ENCODE measurements at places on chromosomes 2 and 18.

DNA sequence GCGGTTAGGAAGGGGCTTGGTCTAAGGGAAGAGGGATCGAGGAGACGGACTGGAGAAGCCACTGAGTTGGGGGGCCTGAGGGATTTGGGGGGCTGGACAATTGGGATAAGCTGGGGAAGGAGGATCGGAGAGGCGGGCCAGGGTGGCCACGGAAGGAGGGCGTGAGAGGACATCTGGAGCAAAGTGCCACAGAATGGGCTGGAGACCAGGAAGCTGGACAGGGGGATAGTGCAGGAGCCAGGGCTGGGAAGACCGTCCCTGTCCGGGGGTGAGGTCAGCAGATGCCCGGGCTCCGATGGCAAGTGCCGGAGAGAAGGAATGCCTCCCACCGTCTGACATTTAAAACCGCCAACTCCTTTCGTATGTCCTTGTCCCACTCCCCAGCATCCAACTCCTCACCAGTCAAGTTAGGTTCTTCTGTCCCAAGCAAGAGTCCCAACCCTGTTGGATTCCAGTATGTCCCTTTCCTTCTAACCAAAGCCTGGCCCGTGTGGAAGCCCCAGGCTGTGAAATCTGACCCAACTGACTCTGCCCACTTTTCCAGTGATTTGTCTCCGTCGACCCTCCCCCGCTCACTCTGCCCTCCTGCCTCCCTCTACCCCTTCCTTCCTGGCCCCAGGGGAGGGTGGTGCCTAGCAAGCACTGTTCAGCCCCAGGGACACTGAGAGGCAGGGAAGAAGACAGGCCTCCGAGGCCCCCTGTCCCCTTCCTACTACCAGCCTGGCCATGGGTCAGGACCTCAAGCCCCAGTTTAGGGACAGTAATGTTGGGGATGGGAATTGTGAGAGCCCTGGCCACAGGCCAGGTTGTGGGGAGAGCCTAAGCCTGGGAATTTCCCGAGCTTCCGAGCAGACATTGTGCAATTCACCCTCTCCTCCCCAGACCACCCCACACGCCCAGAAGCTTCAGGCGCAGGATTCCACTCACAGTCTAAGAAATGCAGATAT, 31.5 kb upstream of the TMBIM1 start:
- no peak for DNase-seq

DNA sequence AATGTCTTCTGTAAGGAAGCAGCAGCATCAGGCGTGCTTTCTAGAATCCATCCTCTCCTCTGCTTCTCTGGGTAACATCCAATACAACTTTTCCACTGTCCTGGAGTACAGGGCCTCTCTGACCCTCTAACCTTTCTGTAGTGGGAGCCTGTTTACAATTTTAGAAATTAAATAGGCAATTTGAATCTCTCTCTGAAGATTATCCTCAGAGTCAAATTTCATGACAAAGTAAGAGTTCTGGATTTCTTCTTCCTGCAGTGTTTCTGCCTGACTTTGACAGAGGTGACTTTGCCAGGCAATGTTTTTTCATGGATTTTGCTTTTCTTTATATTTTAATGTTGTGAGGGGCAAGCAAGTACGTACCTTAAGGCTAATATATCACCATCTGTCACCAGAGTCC, 558.4 kb downstream of the PARD3B start:
- DNase-seq, result no peak

- no peak for DNase-seq
These were observed 88.7 kb downstream of the ADD2 start for GRCh38 chr2:70679259-70679658.

- no peak for DNase-seq
These were observed 314.8 kb downstream of the CDH2 start for GRCh38 chr18:27862041-27862682.

DNA sequence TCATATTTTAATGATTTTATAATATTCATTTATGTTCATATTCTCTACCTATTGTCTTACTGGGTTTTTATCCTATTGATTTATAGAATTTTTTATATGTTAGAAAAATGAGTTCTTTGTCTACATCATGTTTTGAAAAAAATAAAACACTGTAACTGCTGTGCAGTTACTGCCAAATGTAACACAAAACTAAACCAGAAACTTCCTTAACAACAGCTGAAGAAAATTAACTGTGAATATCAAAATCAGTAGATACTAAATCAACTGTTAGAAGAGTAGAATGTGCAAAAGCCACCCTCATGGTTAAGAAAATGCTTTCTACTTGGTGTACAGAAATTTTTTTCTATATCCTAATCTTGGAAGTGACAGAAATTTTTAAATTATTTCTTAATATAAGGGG, 69.5 kb downstream of the PTRHD1 start:
- no peak for DNase-seq

DNA sequence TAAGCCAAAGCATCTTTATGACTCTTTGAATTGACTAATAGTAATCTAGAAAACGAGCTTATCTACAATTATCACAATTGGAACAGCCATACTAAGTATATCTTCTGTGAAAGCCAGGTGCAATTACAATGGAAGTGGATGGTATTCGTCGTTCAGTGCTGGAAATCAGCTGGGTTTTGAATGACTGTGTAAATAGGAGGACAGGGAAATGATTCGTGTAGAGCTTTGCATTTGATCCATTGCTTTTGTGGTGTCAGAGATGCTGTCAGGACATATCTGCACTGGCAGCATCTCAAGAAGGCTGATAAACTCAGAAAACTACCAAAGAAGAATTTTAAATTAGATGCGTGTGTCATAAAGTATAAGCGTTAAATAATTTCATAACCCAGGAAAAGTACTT, 187.1 kb downstream of the ZNF407 start:
- DNase-seq, result no peak

DNA sequence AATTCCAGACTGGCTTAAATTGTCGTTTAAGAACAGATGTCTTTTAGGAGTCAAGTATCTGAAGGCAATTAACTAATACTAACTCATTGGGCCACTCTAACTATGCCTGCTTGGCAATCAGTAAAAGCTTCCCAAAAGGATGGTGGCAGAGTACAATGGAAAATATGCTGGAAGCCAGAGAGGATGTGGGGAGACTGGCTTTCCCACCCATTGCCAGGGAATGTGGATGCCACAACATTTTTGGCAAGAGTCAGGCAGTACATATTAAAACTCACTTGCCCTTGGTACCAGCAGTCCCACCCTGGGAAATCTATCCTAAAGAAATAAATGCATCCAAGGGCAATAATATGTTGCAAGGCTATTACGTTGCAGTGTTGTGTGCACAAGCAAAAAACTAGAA, 74.0 kb upstream of the FZD7 start:
- no peak for DNase-seq

GRCh38 chr2:207681431-207681830, 30.0 kb upstream of the CCNYL1 start:
- DNase-seq, result no peak

GRCh38 chr2:109197491-109198418, 68.8 kb downstream of the SH3RF3 start:
- no peak for DNase-seq

DNA sequence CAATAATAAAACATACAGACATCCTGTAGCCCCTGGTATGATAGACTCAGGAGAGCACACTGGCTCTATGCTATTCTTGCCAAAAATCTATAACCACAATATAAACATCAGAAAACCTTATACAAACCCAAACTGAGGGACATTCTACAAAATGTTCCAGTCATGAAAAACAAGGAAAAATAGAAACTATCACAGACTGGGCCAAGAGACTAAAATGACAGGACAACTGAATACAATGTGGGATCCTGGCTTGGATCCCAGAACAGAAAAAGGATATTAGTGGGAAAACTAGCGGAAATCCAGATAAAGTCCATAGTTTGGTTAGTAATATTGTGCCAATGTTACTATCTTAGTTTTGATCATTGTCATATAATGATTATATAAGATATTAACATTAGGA, 29.6 kb upstream of the EPAS1 start:
- DNase-seq, result no peak

DNA sequence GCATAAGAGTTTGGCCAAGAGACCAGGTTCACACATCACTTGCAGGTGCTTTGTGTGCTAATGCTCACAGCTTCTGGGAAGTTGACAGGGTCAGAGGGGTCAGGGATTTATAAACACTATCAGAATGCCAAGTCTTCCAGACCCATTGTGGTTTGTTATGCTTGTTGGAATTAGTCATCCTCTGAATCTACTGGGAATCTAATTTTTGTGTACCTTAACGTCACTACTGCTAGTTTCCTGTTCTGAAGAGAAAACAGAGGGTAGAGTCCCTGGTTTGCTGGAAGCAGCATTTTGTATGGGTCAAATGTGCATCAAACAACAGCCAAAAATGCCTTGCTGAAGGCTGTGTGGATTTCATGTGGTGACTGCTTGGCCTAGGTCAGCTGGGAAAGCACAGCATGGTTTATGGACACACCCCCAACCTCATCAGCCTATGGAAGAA, 33.3 kb downstream of the ANTXR1 start:
- no peak for DNase-seq

GRCh38 chr2:203656522-203657287, 49.7 kb upstream of the CD28 start:
- DNase-seq, result no peak

GRCh38 chr2:60285626-60286316, 267.7 kb downstream of the BCL11A start:
- DNase-seq, result no peak

DNA sequence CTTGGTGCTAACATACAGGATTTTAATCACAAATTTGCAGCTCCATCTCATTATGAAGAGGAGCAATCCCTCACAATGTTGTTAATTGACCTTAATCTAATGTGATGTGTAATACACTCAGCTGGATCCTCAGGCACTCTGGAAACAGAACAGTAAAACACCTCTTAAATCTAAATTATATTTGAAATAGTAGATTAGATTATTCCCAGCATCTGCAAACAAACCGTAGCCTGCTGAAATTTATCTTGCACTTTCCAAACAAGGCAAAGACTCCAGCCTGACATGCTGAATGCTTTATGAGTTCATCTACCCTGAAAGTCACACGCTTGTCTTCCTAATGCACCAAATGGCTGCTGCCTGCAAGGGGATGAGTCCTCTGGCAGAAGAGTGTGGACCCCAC, 402.3 kb upstream of the GYPC start:
- no peak for DNase-seq
